Osteoblast (primary cell): ENCODE measurements at places on chromosomes 16 and 17. TPM values are rescaled to one million over a fixed set of nuclear protein-coding genes. Genes with fewer than 3 reads are reported as not detected.

Gene EFCAB13
- 5.3 and 6.9 TPM in 2 replicates for total RNA-seq

Gene CALCOCO2
- total RNA-seq, result 103 and 105 TPM in 2 replicates

DNA sequence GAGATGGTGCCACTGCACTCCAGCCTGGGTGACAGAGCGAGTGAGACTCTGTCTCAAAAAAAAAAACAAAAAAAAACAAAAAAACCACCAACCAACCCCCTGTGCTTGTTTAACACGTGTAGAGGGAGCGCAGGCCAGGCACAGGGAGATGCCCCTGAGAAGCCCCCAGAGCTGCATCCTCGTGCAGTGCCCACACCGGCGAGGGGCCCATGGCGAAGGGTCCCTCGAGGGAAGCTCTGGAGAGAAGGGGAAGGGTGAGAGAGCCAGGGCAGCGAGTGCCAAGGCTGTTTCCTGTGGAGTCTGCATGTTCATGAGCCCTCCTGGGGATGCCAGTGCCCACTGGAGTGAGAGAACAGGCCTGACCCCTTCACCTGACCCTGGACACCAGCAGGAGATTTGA, 47.8 kb upstream of the GSE1 start:
- H3K36me3 ChIP-seq, result no peaks in the 10 kb centered on the region
- no peak for DNase-seq
- H3K4me3 ChIP-seq, result no peak overlapping the region
- peaks cover 31% of the 10 kb centered on the region for H3K4me1 ChIP-seq
- no peaks in the 10 kb centered on the region for H3K27me3 ChIP-seq

DNA sequence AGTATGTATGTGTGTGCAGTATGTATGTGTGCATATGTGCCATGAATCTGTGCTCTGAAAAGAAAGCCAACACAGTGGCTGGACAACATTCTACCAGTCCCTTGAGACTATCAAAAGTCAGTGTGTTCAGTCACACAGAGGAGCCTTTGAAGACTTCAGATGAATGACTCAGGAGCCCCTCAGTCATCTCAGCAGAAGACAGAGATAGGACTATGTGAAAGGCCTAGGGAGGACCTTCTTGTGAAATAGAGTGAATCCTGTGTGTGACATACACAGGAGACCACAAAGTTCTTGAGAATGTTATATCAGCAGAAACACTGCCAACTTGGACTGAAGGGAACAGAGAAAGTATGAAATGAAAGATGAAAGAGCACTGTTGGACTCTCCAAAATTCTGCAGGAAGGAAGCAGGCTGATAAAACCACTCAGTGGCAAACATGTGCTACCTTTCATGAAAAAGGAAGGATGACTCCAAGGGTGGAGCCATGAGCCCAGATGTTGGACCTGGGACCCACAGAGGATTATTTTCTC, 108.4 kb downstream of the METRNL start:
- H3K27ac ChIP-seq, result no peak overlapping the region
- no peak overlapping the region for H3K4me3 ChIP-seq
- H3K27me3 ChIP-seq, result no peaks in the 10 kb centered on the region
- DNase-seq, result peak; percentile 34

DNA sequence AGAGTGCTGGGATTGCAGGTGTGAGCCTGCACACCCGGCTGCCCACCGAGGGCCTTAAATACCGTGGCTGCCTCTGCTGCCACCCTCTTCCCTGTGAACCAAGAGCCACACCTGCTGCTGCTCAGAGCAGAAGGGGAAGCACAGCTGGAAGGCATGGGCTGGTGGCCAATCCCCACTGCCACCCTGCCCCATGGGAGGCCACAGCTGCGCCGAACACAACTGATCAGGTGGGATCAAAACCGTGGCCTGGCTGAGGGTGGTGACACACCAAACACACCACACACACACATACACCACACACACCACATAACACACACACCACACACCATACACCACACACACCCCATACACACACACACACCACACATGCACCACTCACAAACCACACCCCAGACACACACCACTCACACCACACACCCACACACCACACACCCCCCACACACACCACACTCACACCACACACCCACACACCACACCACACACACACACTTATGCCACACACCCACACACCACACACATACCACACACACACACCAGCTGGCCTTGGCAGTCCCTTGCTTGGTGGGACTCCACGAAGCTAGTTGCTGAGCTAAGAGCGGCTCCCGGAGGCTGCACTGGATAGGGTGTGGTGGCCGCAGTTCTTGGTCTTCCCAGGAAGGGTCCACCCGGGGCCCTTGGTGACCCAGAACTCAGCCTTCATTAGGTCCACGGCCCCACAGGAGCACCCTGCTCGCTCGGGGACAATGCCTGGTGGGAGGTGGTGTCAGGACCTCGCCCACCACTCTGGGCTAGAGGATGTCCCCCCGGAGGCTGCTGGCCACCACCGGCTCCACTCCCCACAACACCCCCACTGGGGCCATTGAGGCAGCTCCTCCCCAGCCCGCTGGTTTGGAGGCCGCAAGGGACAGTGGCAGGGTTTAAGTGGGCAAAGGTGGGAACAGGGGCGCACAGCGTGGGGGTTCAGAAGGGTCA, 14.9 kb downstream of the CEP131 start:
- no peak overlapping the region for H3K27ac ChIP-seq
- DNase-seq, result peak; percentile 55
- H3K4me1 ChIP-seq, result peaks cover 10% of the 10 kb centered on the region
- no peaks in the 10 kb centered on the region for H3K27me3 ChIP-seq
- H3K36me3 ChIP-seq, result no peaks in the 10 kb centered on the region
- no peak overlapping the region for H3K4me3 ChIP-seq

- H3K27me3 ChIP-seq, result no peaks in the 10 kb centered on the region
- DNase-seq, result no peak
- no peaks in the 10 kb centered on the region for H3K4me1 ChIP-seq
Observed at GRCh38 chr17:34360601-34361270, 2.3 kb downstream of the CCL1 start.

DNA sequence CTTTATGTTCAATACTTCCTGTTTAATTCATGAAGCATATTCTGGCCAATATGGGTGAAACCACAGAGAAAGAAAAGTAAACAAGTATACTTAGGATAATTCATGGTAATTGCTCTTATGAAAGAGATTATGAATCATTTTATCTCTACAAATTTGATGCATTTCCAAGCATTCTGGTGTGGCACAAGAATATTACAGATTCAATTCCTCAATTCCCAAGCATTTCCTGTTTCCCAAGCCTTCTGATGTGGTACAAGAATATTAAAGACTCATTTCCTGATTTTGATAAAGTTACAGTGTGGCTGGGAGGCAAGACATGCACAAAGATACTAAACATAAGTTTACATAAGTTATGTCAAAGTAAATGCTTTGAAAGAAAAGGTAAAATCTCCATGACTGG, 126.1 kb upstream of the NUDT7 start:
- DNase-seq, result no peak
- peaks cover 7% of the 10 kb centered on the region for H3K27me3 ChIP-seq
- H3K4me1 ChIP-seq, result peaks cover 13% of the 10 kb centered on the region
- H3K4me3 ChIP-seq, result no peak overlapping the region

DNA sequence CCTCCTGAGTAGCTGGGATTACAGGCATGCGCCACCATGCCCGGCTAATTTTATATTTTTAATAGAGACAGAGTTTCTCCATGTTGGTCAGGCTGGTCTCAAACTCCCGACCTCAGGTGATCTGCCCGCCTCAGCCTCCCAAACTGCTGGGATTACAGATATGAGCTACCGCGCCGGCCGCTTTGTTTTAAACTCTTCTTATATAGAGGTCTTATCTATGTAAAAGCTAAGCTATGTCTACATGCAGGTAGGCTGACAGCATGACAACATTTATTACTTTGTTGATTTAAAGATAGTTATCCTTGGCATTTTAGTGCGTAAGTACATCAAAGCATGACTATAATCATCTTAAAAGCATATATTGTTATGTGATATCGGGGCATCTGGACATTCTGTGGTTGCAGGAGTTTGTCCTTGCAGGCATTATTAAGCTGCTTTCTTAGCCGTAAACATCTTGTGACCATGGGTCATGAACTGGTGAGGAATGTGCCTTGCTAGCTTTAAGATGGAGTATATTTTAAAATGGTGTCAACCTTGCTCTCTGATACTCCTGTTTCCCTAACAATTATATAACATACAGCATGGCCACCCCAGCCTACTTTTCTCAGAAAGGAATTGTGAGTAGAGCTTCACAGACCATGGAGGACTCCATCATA, 45.8 kb upstream of the TAOK1 start:
- DNase-seq, result no peak
- H3K27ac ChIP-seq, result no peak overlapping the region
- no peak overlapping the region for H3K4me3 ChIP-seq
- peaks cover 4% of the 10 kb centered on the region for H3K4me1 ChIP-seq
- H3K36me3 ChIP-seq, result no peaks in the 10 kb centered on the region

DNA sequence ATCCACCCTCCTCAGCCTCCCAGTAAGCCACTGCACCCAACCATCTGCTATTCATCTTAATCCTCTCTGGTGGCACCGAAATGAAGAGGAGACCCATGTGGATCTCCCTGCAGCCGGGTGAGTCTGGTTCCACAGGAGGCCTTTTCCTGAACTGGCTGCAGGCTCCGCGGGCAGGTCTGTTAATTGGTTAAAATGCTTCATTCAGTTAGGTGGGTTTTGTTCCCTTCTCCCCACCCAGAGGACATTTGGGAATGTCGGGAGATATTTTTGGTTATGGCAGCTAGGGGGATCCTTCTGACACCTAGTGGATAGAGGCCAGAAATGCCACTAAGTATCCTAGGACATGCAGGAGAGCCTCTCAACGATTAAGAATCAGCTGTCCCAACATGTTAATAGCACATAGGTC, 16.7 kb downstream of the C16orf54 start:
- H3K27me3 ChIP-seq, result peaks cover 5% of the 10 kb centered on the region
- H3K4me3 ChIP-seq, result peak overlapping the region; percentile 38
- H3K36me3 ChIP-seq, result no peaks in the 10 kb centered on the region
- peak; percentile 84 for DNase-seq
